ENCODE measurements at places on chromosomes 3 and 15.
A peak's percentile ranks its signal among the peaks of the same experiment; 100 is the strongest.

DNA sequence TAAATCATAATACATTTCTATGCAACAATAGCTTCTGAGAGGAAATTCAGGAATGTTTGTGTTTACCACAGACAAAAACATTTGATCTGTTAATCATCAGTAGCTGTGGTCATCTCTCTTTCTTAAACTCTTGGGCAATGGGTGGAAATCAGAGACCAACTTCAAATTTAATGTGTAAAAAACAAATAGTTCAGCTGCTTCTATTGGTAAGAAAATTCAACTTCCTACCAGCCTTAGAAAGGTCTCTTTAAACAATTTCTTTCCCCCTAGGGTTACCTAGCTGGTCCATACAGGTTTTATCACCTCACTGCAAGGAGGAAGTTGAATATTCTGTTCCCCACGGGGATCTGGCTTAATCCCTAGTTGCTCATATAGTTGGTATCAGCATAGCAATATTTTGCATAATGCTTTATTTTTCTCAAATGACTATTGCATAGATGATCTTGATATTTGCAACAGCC, 20.3 kb upstream of the PPP4R2 start:
- DNase-seq, result no peak

DNA sequence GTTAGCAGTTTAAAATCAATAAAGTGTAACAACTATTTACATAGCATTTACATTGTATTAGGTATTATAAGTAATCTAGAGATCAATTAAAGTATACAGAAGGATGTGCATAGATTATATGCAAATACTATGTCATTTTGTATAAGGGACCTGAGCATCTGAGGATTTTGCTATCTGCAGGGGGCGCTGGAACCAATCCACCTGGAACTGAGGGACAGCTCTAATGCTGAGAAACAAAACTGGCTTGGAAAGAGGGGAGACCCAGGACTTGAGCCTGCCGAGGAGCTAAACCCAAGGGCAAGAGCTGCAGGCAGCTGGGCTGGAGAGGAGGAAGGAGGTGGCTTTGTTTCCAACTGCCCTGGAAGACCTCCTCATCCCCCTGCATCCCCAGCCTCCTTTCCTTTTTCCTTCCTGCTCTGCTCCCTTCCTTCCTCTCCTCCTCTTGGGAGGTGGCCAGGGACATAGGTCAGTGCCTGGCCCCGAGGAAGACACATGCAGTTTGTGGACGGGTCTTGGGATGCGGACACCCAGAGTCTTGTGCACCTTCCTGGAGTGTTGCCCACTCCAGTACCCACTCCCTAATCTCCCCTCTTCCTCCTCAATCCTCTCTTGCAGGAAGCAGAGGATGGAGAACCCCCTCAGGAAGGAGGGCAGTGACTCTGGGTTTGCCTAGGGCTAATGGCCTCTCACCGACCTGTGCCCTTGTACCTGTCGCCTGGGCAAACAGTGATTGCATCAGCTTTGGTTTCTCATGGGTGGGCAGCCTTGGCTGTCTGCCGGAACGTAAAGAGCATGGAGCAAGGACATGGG, 825 bp upstream of the RTP3 start:
- DNase-seq, result no peak

DNA sequence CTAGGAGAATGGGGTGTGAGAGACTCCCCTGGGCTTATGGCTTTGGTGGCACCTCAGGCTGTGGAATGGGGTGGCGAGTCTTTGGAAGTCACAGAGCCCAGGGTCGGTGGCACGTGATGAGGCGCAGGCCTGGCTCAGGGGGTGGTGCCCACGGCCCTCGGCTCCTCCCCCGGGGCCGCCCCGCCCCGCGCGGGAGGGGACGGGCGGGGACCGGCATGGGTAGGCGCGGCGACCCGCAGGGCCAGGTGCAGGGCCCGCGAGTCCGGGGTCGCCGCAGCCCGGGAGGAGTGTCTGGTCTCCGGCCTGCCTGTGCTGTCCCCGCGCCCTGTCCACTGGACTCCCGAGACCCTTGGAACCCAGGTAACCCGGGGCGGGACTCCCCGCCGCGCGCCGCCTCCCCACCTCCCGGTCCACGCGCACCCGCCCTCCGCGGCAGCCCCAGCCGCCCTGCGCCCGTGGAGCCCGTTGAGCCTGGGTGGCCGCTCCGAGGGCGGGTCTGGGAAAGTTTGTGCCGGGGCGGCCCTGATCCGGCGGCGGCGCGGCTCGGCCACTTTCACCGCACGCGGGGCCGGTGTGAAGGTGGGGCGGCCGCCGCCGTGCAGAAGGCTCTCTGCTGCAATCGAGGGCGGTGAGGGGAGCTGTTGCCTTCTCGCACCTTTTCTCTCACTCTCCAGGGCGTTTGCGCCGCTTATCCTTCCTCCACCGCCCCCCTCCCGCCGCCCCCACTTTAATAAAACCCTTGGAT, at the start of gene PAQR5:
PAQR5 (plus strand) TSS at position 216 of the 745 bp plus-strand sequence. CDS start 61,169 bp downstream, outside the sequence.
- DNase-seq, result peak; percentile 79

DNA sequence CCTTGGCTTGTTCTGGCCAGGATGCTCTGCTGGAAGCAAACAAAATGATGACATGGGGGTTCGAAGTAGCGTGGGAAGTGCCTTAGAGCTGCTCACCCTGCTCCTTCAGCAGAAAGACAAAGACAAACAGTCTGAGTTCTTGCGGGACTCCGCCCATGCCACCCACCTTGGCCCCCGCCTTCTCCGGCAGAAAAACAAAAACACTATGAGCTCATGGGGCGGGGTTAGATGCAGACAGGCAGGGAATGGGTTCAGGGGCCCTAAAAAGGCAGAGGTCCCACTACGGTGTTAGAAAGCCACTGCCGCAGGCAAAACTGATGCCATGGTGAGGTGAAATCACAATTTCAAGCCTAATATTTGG, 9.7 kb upstream of the NCKIPSD start:
- DNase-seq, result no peak

GRCh38 chr3:133756716-133757694, 10.8 kb downstream of the TF start:
- DNase-seq, result no peak
